ENCODE measurements at places on chromosomes 2 and 18.

DNA sequence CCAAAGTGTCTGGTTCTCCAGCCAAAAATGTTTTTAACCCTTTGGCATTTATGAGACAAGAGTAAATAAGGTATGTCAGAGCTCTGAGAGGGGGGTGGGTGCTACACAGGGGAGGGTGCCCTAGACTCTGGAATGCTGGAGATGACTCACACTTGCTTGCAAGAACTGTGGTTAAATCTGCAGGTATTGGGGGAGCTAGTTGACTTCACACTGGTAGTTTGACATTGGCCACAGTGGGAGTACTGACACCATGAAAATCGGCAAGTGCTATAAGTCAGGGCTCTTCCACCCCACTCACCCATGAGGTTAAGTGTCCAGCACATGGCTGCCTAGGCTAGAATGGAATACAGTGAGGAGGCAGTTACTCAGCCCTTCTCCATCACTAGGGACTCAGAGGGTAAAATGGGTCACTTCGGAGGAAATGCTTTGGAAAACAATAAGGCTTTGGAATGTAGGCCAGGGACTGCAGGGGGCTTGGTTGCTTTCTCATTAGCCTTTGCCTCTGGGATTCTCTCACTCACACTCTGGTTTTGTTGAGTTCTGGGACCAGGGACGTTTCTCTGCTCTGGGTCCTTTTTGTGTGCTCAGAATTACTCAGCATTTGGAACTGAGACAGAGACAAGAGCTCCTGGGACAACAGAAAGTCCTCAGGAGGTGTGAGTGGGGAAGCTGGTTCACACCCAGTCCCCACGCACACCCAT, 91.6 kb downstream of the ACKR3 start:
- DNase-seq = no peak

DNA sequence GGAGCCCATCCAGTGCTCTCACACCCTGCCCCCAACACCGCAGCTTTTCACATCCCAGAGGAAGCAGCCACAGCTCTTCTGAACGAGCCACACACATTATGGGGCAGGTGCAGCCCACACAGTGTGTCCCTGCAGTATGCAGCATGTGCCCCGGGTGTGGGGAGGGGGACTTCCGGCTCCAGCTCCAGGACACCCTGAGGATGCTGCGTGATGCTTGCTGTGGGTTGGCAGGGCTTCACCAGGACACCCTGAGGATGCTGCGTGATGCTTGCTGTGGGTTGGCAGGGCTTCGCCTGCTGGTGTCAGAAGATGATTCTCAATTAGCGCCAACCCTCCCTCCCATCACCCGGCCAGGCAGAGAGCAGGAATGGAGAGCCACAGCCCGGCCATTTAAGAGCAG, 193.9 kb downstream of the EIPR1 start:
- DNase-seq = no peak

- DNase-seq = no peak
Measured at GRCh38 chr18:12748671-12749070, 45.8 kb downstream of the PSMG2 start.

DNA sequence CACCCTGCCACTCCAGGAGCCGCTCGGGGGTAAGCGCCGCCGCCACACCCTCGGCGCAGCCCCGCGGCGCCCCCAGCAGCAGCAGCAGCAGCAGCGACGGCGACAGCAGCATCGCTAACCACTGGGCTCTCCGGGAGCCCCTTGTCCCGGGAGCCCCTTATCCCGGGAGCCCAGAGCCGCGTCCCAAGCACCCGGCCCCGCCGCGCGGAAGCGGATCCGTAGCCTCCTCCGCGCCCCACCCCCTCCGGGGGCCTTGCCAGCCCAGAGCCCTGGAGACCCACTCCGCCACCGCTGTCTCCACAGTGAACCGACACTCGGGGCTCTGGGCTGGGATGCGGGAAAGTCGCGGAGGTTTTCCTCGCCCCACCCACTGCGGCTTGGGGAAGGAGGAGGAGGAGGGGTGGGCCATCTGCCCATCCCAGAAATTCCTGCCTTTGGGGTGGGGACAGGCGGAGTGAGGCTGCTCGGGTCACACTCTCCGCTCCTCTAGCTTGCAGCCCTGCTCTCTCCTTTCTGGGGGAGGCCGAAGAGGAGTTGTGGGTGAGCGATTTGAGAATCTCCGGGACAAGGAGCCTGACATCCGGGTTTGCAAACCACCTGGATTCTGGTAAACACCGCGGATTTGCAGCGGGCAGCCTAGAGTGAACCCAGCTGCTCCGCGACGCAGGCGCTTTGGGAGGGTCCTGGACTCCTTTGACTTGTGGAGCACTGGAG, at the start of gene PLA2R1:
Gene PLA2R1 (minus strand): TSS at position 324 of the 714 bp plus-strand sequence. CDS start 212 bp downstream, at position 112.
- no peak for DNase-seq

- no peak for DNase-seq
Measured at GRCh38 chr2:119679526-119679837, 481 bp downstream of the TMEM177 start.

DNA sequence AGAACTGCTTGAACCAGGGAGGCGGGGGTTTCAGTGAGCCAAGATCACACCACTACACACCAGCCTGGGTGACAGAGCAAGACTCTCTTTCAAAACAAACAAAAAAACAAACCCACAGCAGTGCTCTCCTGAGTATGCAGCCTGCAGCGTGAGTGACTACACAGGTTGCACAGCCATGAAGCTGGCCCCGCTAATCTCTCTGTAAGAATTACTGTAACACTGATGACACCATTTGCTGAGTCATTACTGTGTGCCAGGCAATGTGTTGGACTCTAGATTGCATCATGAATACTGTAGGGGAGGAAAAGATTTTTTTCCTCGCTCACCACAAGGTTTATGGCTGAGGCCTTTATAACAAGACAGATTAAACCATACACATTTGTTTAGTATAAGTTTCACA, 118.6 kb upstream of the ATP8B1 start:
- DNase-seq = peak; percentile 21

DNA sequence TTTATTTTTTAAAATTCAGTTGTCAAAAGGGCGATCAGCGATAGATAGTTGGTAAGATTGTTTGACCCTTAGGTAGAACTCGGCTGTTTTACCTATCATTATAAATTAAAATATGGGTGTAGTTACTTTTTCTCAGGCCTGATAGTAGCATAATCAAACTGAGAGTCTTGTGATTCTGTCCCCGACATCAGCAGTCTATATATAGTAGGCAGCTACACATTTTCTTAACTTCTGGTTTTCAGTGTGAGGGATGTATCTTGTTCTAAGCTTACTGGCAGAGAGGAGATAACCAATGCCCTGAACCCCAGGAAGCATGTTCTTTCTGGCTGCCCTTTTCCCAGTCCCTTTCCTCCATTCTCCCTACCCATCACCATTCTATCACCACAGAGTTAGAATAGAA, 56.6 kb downstream of the XRCC5 start:
- no peak for DNase-seq

DNA sequence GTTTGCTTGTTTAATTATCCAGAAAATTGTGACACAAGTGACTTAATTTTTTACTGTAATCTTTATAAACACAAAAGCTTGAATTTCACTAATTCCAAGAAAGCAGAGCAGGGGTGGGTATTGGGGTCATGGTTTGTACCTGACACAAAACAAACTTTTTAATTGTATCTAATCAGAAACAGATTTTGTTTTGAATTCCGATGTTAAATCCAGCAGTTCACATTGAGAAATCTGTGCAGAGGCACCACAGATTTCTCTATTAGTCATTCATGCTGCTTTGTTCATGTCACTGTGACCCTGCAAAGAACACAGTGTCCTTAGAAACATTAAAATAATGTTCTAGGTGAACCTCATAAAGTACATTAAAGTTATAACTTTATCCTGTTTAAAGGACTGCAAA, 443.4 kb downstream of the NYAP2 start:
- DNase-seq = no peak

- no peak for DNase-seq
Measured at GRCh38 chr2:56571074-56571473, 387.3 kb downstream of the CCDC85A start.

- DNase-seq = no peak
Measured at GRCh38 chr2:129667577-129667976, 311.9 kb upstream of the RAB6C start.

DNA sequence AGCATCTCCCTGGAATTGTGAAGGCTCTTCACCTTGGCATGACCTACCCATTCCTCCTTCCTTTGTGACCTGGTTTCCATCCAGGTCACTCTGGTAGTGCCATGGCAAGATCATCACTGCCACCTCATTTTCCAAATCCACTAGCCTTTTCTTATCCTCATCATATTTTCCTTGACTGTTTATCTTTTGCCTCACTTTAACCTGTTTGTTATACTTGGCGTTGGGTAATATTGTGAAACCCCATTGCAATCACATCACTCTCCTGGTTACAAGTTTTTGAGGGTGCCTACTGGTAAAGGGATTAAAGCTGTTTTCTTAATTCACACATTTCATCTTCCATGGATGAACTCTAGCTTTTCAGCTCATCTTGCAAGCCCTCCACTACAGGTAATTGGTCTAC, 39.1 kb upstream of the IGFBP2 start:
- no peak for DNase-seq

- DNase-seq = no peak
Measured at GRCh38 chr2:199443589-199444130, 14.1 kb downstream of the SATB2 start.

- no peak for DNase-seq
Measured at GRCh38 chr18:69992776-69993175, 45.1 kb upstream of the CD226 start.

DNA sequence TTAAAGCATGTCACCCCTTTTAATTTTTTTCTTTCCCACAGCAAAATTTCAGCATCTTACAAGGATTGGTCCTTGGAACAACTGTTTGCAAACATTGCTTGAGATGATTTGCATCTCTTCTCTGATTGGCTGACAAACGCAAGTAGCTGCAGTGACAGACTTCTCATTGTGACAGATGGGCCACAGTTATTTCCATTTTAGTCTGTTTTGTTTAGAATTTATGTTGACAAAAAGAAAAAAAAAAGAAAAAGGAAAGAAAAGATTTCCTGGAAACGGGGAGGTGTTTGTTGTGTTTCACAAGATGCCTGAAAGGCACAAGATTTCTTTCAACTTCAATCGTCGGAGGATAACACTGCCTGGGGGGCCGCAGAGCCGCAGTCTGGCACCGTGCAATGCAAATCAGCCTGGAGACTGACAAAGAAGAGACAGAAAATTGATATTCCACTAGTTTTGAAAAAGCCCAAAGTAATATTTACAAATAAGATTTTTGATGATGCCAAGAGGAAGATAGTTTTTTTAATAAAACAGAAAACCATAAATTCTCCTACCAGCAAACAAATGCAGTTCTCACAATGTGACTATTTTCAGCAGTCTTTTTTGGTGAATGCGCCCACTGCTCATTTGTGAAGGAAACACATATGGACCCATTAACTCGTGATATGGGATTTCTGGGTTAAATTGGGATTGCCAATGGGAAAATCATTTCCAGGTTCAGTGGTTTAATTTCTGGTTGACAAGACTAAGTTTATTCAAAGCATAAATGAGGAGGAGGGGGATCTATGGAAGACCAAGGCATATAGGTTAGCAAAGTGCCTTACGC, 296.2 kb upstream of the SMIM21 start:
- DNase-seq = no peak

DNA sequence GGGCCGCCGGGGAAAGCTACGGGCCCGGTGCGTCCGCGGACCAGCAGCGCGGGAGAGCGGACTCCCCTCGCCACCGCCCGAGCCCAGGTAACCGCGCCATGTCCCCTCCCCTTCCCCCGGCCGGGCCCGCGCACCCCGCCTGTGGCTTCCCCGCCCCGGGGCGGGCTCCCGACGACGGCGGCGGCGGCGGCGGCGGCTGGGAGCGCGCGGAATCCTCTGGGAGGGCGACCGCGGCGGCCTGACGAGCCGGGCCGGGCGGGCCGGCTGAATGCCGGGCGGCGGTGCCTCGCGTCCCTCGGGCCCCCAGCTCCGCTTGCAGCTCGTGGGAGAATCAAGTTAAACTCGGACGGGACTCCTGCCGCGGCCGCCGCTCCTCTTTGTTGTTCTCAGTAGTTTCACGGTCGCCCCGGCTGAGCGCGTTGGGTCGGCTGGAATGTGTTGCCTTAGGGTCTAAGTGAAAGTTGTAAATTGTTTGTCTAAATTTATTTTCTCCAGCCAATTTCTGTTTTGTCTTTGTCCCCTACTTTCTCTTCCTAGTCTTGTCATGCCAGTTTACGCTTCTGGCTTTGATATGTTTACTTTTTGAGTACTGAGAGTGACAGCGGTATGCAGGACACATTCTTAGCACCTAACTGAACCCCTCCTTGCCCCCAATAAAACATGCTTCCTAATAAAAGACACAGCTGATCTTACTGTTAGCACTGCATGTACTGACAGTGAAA, 685 bp downstream of the SMAD4 start:
- DNase-seq = peak; percentile 59

DNA sequence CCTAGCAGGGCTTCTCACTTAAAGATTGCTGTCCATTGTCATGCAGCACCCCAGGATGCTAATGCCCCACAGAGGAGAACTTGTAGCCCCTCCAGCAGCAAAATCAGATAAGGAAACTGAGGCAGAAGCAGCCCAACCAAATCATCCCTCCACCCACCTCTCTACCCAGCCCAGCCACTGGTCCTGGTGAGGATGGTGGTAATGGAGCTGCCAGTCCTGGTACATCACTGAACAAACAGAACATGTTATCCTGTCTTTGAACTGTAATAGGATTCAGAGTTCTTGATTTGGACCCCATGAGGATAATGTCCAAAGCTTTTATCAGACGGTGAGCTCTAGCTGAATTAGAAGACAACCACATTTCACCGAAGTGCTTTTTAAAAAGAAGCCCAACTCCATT, 113.2 kb downstream of the MRO start:
- no peak for DNase-seq

DNA sequence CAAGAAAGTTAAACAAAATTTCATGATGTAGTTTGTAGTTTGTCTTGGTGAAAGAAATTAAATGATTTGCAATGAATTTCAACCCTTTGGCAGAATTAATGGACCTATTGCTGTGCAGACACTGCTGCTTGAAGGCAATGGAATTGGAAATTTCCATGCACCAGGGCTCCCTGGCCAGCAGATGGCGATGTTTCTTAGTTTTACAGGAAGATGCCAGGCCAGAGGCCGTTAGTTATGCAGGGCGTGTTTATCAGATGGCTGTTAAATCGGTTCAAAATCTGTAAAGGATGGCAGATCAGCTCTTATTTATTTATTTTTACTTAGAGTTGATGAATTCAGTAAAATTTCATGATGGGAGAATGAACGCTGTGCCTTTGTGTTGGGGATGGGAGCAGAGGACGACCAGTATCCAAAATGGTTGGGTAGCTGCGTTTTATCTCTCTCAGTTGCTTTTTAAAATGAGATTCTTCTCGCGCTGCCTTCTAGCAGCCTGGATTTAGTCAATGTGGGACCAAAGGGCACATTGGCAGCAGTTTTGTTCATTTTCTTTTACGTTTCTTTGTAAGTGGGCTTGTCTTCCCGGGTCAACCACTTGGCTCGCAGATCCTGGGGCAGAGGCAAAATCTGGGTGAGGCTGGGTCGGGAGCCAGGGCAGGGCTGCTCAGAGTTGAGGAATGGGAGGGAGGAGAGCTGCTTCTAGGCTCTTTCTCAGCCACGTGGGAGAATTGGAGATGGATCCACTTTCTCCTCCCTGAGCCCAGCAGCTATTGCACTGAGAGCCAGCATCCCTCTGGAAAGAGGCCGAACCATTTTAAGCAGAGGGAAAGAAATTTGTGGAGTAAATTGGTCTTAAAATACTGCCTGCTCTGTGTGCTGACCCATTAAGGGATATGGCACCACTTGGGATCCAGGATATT, 344.0 kb downstream of the PIK3C3 start:
- DNase-seq = peak; percentile 59

GRCh38 chr18:23405636-23406035, 47.5 kb upstream of the RIOK3 start:
- no peak for DNase-seq

- DNase-seq = no peak
Measured at GRCh38 chr2:231987124-231987727, 25.7 kb downstream of the DIS3L2 start.

All from stimulated activated CD4-positive, alpha-beta T cell treated with anti-CD3 and anti-CD28 coated beads, Interleukin-1b, Interleukin-23, amount 100 ng/mL, for 48 hours (primary cell).